ENCODE measurements at places on chromosomes 5 and 9. TPM values are rescaled to one million over a fixed set of nuclear protein-coding genes. Genes with fewer than 3 reads are reported as not detected.

Gene GABRA6
- not detected for total RNA-seq

Gene OR1Q1
- not detected for total RNA-seq

Gene PCDHB13
- 0.94 TPM for total RNA-seq

Gene LHX6
- total RNA-seq: not detected

Gene GPRIN1
- 3.2 TPM for total RNA-seq

Gene JAKMIP2
- total RNA-seq: 1.3 TPM

Gene ELOVL7
- 0.09 TPM for total RNA-seq

Gene MCTP1
- 4.4 TPM for total RNA-seq

Gene REEP2
- 16.4 TPM for total RNA-seq

Gene ASTN2
- 14.7 TPM for total RNA-seq

Gene OTP
- not detected for total RNA-seq

Gene CKMT2
- total RNA-seq: 1.3 TPM
